ENCODE measurements at places on chromosomes 7 and 10. TPM values are rescaled to one million over a fixed set of nuclear protein-coding genes. Genes with fewer than 3 reads are reported as not detected.

The STARD3NL gene
- 27.1 TPM for total RNA-seq

The NACAD gene
- 0.31 TPM for total RNA-seq

The TUBB8 gene
- not detected for total RNA-seq

The PLAU gene
- 0.57 TPM for total RNA-seq

The CLDN3 gene
- not detected for total RNA-seq

The TMEM184A gene
- not detected for total RNA-seq

Measured in activated CD4-positive, alpha-beta T cell treated with anti-CD3 and anti-CD28 coated beads, Interleukin-2, amount 10 ng/mL, durations not matched to agents 24 days and 14 days (primary cell).